Colonic mucosa (tissue), 4 donors: ENCODE measurements at places on chromosomes 3 and 15.

DNA sequence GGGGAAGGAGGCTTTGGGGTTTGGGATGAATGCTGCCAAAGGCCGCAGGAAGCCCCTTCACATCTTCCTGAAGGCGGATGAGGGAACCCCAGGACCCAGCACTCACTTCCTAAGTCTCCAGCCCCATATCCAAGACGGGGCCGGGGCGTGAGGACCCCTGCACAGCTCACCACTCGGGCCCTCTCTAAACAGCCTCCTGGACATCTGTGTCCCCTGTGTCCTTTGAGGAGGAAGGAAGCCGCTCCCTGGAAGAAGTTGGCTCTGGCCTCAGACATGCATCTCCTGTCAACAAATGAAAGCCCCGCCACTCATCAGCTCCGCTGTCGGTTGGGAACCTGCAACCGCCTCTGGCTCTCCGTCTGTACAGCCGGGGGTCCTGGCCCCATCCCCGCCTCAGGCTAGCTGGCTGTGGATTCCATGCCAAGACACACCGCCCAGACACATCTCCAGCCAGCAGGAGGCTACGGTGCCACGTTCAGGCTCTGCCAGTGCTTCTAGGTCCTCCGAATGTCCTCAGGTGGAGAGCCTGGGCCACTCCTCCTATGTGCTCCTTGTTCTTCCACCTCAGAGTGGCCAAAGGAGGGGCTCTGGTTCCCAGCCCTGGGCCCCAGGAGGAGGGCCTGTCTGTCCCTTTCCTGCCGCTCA lies 140.0 kb upstream of the MEF2A start:
- DNase-seq = no peak

GRCh38 chr3:157148196-157148889 lies 11.6 kb downstream of the CCNL1 start:
- DNase-seq = no peak

DNA sequence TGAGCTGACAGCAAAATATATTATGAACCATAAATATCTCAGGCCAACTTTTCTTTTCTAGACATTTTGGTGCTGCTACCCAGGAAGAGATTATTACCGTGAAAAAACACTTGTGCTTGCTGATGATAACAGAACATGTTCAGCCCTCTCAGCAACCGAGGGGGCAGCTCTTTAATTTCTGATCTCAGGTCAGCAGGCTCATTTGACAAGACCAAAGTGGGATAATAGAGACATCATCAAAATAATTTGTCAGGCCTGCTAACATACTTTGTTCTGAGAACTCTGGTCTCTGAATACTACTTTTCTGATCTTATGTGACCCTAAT lies 645.9 kb upstream of the KCNMB2 start:
- no peak for DNase-seq

- DNase-seq = no peak
Measured at GRCh38 chr3:105473521-105474223, 107.0 kb downstream of the ALCAM start.

GRCh38 chr3:128577711-128578110 lies 72.9 kb downstream of the RPN1 start:
- no peak for DNase-seq
